Epithelial cell of proximal tubule (primary cell): ENCODE measurements at places on chromosomes 4 and X. TPM values are rescaled to one million over a fixed set of nuclear protein-coding genes. Genes with fewer than 3 reads are reported as not detected.

The GPR34 gene
- not detected in 2 replicates for total RNA-seq

- DNase-seq: no peak
Observed at GRCh38 chr4:56611501-56611900, 69.6 kb downstream of the HOPX start.

DNA sequence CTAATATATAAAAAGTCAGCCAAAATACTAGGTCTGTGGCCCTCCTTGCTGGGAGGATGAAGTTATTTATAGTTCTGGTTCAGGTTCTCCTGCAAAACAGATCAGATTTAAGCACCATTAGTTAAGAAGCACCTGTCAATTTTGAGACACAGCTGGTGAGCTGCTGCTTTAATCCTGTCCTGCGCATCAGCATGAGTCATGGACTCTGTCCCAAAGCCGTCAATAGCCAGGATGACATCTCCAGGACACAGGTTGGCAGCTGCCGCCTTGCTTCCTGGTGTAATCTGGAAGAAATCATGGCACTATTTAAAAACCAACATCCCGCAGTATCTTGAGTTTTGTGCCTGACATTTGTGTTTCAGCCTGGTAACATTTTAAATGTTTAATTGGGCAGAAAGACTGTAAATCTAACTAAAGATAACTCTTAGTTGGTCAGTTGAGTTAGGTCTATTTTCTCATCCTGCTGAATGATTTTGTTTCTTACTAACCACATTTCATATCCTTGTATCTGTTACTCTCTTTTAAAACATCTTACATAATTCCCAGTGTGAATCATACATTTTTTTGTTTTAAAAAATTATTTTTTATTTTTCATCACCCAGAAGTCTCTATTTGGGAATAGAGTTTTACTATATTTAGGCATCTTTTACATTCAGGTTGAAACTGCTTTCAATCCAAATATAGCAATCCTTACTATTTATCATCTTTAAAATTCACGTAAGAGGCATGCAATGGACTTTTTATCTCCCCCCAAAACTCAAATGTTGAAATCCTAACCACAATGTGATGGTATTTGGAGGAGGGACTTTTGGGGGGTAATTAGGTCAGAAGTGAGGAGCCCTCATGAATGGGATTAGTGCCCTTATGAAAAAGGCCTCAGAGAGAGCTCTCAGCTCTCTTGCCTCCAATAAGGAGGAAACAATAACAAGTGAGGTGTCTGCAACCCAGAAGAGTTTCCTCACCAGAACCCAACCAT, 10.1 kb downstream of the PDLIM3 start:
- DNase-seq: no peak

The HSD17B13 gene
- total RNA-seq: not detected in 2 replicates

DNA sequence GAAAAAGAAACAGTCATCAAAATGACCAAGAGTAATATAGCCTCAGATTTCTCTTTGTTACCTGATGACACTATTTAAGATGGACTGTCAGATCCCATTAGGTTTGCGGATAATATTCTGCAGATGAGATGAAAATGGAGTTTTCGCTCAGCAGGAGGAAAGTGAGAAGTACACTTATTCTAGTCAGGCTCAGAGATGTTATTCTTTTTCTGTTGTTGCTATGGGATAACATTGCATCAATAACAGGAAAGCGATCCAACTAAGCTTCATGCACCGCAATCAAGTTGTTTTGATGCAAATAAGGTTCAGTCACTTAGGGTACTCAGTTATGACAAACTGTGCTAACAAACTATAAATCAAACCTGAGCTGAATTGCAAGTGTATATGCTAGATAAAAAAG, 415.0 kb downstream of the CCSER1 start:
- no peak for DNase-seq
